ENCODE measurements at places on chromosomes 3 and 15. TPM values are rescaled to one million over a fixed set of nuclear protein-coding genes. Genes with fewer than 3 reads are reported as not detected.

The C3orf49 gene
- not detected for total RNA-seq

The GABRG3 gene
- total RNA-seq = 23.7 TPM

The ACP3 gene
- 1.3 TPM for total RNA-seq

The CCRL2 gene
- total RNA-seq = 3.9 TPM

The PROS1 gene
- 50.2 TPM for total RNA-seq

The FSIP1 gene
- 7.3 TPM for total RNA-seq

Data from spinal cord (tissue), 10 donors.